ENCODE measurements at places on chromosomes 12 and 14.

- DNase-seq = no peak
These were observed 25.2 kb downstream of the G2E3 start for GRCh38 chr14:30584058-30584630.

GRCh38 chr12:13373131-13373530, 176.6 kb downstream of the EMP1 start:
- DNase-seq = no peak

- no peak for DNase-seq
These were observed 27.2 kb downstream of the SLC15A4 start for GRCh38 chr12:128796439-128797118.

DNA sequence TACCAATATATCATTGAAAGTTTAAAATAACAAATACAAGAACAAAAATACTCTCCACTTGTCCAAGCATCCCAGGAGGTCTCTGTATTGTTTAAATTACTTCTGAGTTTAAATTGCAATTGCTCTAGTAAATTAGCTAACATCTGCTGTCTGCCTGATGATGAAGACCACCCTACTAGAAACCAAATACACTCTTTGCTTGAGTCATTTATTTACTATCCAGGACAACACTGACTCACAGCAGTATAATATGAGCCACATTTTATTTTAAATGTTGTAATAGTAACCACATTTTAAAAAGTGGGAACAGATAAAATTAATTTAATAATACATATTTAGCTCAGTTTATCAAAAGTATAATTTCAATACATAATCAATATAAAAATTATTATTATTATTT, 62.9 kb upstream of the EEA1 start:
- no peak for DNase-seq

- no peak for DNase-seq
These were observed 925.4 kb downstream of the GALC start for GRCh38 chr14:87067591-87067990.

DNA sequence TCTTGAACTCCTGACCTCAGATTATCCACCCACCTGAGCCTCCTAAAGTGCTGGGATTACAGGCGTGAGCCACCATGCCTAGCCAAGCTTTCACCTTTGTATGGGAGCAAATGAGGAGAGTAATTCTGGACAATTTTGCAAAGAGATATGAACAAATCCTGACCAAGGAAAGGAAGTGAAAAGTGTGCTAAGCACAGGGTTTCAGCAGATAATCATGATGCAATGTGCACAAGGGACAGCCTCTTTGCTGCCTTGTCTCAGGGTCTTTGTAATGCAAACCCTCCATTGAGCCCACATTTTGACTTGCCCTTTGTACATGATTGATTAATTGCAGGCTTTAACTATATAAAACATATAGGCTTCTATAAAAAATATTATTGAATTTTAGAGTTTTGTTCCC, 9.2 kb upstream of the PYGL start:
- no peak for DNase-seq

- DNase-seq = no peak
These were observed 21.5 kb upstream of the SSTR1 start for GRCh38 chr14:38186216-38186615.

DNA sequence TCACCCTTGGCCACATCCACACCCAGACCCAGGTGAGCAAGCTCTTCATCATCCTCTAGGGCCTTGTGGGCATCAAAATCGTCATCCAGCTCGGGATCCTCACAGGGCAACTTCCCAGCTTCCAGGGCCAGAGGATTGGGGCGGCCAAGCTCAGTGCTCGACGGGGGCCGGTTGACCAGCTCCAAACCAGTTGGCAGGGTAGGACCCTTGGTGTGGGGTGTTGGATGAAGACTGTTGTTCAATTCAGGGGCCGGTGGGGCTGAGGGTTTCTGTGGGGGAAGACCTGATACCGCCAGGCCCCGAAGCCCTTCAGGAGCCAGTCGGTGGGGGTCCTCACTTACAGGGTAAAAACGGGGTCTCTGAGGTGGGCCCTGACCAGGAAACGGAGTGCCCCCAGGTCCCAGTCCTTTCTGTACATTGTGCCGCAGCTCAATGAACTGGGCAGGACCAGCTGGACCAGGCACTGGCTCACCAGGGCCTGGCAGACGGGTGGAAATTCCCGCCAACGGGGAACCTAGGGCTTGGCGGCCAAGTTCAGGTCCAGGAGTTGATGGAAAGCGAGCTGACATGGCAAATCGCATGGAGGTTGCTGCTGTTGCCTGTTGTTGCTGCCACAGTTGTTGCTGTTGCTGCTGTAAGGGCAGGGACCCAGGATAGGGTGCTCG, 19.8 kb upstream of the PRKAG1 start:
- DNase-seq = no peak

DNA sequence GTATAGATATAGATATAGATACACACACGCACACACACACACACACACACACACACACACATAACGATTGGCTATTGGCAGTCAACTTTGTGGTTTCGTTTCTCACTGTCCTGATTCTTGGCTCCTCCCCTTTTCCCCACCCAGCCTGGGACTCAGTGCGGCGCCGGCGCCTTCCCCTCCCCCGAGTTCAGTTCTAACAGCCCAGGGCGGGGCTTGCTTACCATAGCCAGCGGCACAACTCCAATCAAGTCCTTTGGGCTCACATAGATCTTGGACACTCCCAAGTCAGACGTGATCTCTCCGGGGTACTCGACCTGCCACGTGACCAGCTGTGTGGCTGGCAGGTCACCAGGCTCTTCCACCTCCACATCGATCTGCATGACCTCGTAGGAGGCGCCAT, 484.1 kb downstream of the GLT1D1 start:
- DNase-seq = no peak

DNA sequence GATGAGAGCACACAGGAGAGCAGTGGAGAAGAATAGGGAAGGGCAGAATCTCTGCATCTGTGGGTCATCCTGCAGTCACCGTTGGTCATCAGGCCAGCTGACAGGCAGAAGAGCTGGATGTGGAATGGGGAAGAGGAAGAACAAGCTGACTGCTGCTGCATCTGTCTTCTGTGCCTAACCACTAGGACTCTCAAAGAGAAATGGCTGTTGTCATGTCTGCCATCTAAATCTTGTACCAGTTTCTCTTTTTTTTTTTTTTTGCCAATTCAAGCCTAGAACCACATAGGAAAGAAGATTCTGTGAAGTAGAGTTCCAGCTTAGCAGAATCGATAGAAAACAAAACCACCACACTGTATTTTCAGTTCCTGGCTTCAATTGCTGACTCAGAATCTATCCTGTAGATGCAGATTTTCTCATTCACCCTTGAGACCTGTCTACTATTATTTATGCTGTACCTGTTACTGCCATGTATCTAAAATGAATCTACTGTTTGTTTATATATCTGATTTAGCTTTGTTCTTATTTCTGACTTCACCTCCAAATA, 421.9 kb upstream of the PRICKLE1 start:
- DNase-seq = no peak

DNA sequence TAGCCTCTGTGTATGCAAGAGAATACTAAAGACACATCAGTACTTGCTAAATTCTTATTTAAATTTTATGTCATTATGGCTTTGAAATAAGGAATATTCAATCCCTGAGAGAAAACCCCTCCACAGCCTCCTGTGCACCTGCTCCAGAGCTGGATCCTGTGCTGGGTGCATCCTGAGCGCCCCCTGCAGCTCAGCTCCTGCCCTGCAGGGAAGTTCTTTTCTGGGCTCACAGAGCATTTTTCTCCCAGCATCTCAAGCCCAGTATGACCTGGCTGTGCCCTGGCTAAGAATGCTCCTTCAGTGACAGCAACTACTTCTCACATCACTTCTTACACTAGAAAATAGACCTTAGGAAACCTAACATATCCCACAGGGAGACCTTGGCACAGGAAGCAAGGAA, 1211.7 kb downstream of the TMEM121 start:
- no peak for DNase-seq

DNA sequence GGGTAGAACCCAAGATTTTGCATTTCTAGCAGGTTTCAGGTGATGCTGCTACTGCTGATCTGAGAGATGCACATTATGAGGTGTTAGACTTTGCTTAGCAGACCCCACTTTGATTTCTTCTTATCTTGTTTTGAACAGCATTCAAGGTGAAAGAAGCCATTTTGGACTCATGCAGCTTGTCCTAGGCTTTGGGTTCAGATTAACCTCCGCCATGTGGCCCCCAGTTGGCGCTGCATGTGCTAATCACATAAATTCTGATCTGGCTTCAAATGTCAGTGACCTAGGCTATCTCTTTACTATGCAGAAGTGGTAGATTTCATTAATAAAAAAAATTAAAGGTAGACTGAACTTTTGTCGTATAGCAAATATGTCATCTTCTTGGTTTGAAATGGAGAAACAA, 89.8 kb upstream of the DYRK2 start:
- no peak for DNase-seq

All from NCI-H510A (cell line).